ENCODE measurements at places on chromosomes 7 and 10.

- DNase-seq = no peak
Measured at GRCh38 chr7:101379302-101379701, 16.6 kb downstream of the COL26A1 start.

DNA sequence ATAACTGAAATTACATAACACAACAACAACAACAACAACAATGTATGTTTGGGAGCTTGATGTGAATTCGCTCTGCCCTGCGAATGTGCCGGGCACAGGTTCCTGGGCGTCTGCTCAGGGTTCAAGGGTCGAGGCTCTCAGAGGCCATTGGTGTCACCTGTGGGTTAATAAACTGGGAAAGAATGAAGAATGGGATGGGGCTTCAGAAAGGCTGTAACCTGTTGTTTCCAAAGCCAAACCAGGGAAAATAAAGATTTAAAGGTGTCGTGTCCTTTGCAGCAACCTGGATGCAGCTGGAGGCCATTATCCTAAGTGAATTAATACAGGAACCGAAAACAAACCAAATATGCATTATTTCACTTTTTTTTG, 17.3 kb upstream of the KLRG2 start:
- DNase-seq = no peak

GRCh38 chr10:80171248-80171660, 34.1 kb downstream of the ANXA11 start:
- DNase-seq = no peak

GRCh38 chr7:110929480-110930249, 161.3 kb upstream of the LRRN3 start:
- DNase-seq = no peak

GRCh38 chr7:42156291-42156865, 80.6 kb downstream of the GLI3 start:
- DNase-seq = no peak

DNA sequence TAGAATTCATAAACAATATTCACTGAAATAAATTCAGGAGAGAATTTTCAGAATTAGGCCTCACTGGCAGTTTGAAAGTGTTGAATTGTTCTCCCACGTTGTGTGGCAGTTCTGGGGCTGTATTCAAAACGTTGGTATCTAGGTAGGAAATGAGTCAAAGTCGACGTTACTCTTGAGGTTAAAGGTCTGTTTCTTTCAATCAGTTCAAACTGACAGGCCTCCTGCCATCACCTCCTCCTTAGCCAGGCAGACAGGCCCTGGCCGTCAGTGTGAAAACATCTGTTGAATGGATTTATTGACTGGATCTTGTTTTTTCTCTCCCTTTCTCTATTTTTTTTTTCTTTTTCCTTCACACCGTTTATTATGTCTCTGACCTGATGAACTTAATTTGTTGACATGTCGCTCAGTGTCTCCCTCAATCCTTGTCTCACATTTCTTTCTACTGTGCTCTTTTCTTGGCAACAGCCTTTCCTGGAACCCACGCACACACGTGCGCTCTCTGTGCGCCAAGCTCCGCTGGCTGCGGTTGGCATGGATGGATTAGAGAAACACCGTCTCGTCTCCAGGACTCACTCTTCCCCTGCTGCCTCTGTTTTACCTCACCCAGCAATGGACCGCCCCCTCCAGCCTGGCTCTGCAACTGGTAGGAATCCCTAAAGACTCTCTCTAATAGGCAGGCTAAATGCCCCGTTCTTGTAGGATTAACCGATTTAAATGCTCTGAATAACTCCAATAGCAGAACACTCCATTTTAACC, 231.7 kb downstream of the HDAC9 start:
- DNase-seq = no peak

DNA sequence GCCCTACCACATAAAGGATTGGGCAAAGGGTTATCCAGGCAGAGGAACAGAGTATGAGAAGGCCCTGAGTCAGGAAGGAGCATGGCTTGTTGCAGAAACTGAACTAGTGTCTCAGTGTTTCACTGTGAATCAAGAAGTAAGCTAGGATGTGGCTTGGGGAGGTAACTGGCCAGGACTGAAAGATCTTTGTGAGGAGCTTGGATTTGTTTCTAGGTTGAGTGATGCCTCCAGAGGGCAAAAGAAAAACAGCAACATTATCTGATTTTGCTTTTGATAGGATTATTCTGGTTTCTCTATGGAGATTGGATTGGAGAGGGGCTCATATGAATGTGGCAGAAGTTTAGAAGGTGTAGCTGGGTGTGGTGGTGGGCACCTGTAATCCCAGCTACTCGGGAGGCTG, 137.9 kb upstream of the HDAC9 start:
- DNase-seq = no peak

DNA sequence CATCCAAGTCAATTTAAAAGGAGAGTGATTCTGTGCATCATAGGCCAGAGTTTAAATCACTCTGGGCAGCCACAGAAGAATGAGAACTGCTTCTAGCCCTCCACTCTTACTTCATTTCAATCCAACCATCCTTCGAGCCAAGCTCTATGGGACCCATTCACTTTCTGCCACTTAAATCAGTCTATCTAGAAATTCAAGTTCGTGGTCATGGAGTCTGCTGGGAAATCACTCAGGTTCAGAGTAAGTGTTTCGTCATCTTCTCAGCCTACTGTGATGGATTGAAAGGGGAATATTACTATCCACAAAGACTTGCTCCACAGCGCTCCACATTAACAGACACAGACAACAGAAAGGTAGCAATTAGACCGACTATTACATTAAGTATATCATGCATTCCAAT, 4.6 kb downstream of the DCLRE1C start:
- DNase-seq = no peak

Measured in brain pericyte (primary cell).